Activated T-cell treated with anti-CD3 and anti-CD28 coated beads, Interleukin-2, amount 50 U/mL, for 72 hours (primary cell): ENCODE measurements at places on chromosomes 12 and 14. TPM values are rescaled to one million over a fixed set of nuclear protein-coding genes. Genes with fewer than 3 reads are reported as not detected.

OR6C2 gene
- total RNA-seq, result not detected

TPH2 gene
- total RNA-seq, result not detected

TAS2R14 gene
- total RNA-seq, result 1.2 TPM

DNA sequence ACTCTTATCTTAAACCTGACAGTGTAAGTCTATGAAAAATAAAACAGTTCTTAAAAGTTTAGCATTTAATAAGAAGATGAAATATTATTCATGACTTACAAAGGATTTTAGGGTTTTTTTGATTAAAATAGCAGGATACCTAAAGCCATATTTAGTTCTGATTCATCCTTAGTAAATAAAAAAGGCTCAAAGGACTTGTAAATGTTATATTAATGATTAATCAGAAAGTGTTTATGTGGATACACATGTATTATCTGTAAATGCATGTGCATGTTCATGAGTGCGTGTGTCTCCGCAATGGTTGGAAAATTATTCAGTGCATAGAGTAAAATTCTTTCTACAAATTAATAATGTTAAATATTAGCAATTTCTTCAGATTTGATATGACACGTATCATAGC lies 4.4 kb downstream of the KLRF1 start:
- no peak for DNase-seq

- DNase-seq, result no peak
These were observed 54.0 kb downstream of the MVK start for GRCh38 chr12:109627633-109628032.

GRCh38 chr12:97363693-97364092 lies 98.9 kb upstream of the RMST start:
- DNase-seq, result no peak

DNA sequence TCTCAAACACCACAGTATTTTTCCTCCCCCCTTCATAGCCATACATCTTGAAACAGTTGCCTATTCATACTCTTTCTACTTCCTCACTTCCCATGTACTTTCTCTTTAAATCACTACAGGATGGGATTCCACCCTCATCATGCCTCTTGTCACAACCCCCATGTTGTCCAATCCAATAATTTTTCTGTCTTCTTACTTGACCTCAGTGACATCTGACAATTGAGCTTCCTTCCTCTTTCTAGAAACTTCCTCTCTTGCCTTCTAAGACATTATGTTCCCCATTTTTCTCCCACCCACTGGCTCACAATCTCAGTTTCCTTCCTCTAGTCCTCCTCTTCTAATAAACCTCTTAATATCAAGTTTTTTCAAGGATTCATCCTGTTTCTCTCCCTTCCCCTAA lies 5.3 kb downstream of the C2CD5 start:
- no peak for DNase-seq

- DNase-seq, result no peak
These were observed 125.4 kb downstream of the TMX1 start for GRCh38 chr14:51365241-51365965.

- peak; percentile 23 for DNase-seq
These were observed at the start of gene TSPAN11 for GRCh38 chr12:30926243-30927221. TSPAN11 (plus strand) TSS chr12:30926748; CDS start chr12:30953992, 27,244 bp downstream.

GRCh38 chr12:121668750-121669520 lies 519 bp downstream of the MORN3 start:
- peak; percentile 64 for DNase-seq
